ENCODE measurements at places on chromosomes 4 and X. TPM values are rescaled to one million over a fixed set of nuclear protein-coding genes. Genes with fewer than 3 reads are reported as not detected.

DNA sequence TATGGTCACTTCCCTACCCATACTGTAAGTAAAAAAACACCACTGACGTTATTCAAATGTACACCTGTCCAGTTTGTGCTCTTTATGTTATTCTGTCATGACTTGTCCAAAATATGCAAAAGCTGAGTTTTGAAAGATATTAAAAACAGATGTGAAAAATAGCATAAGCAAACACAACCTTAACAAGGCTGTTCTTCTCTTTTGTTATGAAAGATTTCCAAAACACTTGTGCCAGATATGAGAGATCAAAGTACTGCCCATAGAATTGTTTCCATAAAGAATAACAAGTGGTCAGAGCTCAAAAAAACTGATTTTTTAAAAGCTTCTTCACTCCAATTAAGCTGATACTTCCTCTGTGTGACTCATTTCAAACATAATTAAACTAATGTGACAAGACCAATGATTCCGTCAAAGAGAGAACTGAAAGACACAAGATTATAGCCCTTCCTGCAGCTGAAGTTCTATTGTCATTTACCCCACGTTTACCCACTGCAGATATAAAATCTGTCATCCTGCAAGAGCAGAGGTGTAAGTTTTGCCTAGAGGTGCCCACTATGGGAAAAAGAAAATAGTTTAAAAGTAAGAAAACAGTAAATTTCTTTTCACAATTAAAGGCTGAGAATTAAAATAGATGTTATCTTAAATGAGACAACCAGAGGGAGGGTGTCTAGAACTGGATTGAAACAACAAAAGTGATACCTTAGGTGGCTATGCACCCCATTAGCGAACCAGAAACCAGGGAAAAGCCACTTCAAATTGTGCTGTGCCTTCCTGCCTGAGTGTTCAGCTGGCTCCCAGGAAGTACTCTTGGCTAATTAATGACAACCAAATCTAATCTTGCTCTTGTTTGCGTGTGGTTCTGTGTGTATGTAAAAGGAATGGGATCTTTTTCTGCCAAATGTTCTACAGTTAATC is 30.1 kb downstream of the RASSF6 start:
- no peak for DNase-seq

DNA sequence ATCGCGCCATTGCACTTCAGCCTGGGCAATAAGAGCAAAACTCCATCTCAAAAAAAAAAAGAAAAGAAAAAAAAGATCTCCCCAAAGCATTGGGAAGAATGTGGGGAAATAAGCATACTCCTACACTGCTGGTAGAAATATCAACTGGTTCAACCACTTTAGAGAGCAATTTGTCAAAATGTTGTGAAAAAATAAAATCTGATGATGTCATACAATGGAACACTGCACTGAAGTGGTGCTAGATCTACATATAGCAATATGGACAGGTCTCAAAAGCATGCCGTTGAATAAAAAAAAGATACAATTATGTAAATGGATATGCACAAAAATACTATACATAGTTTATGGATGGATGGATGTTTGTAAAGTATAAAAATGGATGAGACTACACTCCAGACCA is 18.3 kb upstream of the HUWE1 start:
- DNase-seq, result no peak

DNA sequence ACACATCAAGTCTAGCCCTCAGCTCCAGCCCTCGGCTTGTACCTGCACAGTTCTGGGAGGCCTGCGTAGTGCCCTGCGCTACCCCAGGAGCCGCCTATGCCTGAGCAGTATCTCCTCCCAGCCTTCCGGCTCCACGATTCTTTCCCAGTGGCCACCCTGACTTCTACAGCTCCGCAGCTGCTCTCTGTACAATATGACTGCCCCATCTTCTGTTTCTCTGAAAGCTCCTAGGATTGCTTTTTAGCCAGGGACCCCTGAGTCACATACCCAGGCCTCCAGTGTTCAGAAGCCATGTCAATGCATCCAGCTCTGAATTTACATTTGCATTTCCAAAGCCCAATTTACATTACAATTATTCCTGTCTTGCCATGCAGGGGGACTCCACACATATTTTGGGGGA is 135.5 kb downstream of the PJA1 start:
- DNase-seq, result no peak

- no peak for DNase-seq
Measured at GRCh38 chrX:84175958-84176357, 12.0 kb downstream of the RPS6KA6 start.

- DNase-seq, result no peak
Measured at GRCh38 chrX:11138498-11139390, 27.6 kb downstream of the HCCS start.

DNA sequence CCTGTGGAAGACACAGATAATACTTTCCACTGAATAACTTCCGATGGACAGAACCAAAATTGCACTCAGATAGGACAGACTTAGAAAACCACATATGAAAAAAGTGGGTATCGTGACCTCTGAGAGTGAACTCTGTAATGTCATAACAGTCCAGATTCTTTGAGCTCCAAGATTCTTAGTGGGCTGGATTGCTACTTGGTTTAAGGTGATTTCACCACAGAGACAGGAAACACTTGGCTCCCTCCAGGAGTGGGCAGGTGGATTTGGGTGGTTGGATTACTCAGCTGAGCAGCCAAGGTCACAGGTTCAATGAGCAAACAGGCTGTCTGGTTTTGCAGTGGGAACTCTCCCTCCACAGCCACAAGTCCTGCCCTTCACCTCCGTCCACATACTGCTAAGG is 126.0 kb downstream of the AFAP1 start:
- DNase-seq, result no peak

DNA sequence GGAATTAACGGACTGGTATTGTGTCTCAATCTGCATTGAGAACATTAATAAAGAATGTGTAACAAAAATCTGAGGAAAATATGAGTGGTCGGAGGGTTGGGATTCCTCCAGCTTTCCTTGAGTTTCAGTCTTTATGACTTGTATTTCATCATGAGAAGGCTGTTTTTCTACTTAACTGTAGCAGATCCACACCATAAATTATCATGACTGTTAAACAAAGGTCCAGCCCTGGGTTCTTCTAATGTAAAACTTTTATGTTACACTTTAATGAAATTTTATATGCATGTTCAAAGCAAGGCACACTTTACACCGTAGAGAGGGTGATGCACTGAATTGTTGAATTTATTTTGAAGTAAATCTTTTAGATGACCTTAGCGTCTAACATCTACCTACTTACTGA is 7.0 kb downstream of the AFF2 start:
- DNase-seq, result no peak

MSN gene
- total RNA-seq, result 318 TPM

Data from omental fat pad (tissue), 4 donors.